ENCODE measurements at places on chromosomes 3 and 15.

DNA sequence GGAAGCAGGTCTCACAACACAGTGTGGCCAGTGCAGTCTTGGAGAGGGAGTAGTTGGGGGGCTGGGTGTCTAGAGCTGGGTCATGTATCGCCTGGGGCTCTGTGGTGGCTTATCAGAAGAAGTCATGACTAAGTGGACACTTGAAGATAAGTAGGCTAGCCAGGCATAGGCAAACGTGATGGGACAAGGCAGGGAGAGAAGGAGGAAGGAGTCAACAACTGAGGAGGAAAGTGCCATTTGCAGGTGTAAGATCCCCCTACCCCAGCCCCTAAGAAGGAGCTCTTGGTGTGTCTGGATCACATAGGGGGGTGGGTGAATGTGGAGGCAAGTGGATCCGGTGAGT is 352.3 kb downstream of the LRTM1 start:
- no peak for DNase-seq

GRCh38 chr3:182246870-182247269 is 535.1 kb downstream of the SOX2 start:
- DNase-seq: no peak

- DNase-seq: no peak
Measured at GRCh38 chr3:196621611-196622010, 17.9 kb upstream of the NRROS start.

DNA sequence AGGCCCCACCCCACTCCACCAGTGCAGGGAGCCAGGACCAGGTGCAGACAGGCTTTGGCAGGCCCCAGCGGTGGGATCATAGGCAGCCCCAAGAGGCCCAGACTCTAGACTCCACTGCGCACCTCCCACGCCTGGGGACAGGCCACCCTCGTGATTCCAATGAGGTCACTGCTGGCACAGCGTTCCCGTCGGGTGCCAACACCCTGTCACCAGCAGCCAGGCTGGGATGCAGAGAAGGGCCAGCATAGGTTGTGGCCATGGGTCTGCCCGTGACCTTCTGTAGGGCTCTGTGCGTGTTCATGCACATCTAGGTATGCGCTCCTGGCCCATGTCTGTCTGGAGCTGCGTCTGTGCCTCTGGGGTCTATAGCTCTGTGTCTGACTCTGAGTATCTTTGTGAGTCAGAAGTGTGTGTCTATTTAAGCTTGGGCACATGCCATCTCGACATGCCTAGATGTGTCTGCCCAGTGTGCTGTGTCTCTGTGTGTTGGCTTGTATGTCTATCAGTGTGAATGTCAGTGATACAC is 13.0 kb downstream of the VIPR1 start:
- DNase-seq: no peak

Data from stimulated activated CD8-positive, alpha-beta memory T cell treated with anti-CD3 and anti-CD28 coated beads, Interleukin-15, amount 100 ng/mL, for 1 hour (primary cell).